Skeletal muscle cell (primary cell): ENCODE measurements at places on chromosomes 1 and 21.

DNA sequence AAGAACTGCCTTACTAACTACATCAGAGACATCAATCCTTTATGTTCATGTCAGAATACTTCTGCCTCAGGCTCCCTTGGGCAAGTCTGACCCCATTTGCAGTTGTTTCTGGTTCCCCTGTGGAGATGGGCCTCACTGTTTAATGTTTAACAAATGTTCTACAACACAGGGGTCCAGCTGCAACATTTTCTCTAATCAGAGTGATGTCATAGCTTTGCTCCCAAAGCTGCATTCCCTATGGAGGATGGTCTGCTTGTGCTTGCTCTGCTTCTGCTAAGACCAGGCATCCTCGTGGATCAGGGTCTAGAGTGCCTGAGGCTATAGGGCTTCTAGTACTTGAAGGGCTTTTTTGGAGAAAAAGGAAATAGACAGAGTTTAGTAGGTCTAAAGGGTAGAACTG, 1071.2 kb downstream of the TTLL7 start:
- no peak for DNase-seq

DNA sequence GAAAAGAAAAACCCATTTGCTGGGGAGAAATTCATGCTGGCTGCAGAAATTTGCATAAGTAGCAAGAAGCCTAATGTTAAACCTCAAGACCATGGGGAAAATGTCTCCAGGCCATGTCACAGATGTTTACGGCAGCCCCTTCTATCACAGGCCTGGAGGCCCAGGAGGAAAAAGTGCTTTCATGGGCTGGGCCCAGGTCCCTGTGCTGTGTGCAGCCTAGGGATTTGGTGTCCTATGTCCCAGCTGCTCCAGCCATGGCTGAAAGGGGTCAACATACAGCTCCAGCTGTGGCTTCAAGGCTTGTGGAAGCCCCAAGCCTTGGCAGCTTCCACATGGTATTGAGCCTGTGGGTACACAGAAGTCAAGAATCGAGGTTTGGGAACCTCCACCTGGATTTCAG, 93.0 kb downstream of the HFM1 start:
- DNase-seq = no peak

- no peak for DNase-seq
Observed at GRCh38 chr21:45602106-45602505, 41.4 kb upstream of the PCBP3 start.

- no peak for DNase-seq
Observed at GRCh38 chr1:3359351-3359750, 95.1 kb upstream of the ARHGEF16 start.

DNA sequence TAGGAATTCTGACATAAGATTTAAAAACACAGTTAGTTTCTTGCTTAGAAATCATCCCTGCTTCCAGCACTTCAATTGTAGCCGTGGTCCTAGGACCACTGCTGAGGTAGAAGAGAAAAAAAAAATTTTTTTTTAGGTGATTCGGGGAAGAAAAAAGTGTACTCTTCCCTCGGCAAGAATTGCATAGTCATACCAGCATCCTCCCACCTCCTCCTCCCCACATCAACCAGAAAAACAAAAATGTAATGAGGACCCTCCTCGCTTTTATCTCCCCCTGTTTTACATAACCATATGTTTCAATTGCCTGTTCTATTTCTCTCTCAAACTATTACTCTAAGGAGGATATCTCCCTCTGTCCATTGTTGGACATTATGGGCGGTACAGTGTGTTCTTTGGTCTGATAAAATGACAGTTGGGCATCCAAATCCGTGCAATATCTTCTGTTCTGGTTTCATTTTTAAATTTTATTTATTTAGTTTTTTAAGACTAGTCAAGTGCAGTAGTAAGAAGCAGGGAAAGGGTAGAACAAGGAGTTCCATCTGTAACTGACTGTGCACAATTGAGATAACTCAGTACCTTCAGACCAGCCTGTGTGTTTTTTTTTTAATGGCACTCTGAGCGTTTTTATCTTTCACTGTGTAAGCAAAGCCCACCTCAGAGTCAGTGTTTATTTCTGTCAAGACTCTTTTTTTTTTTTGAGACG, 10.4 kb upstream of the MFSD2A start:
- DNase-seq = no peak

DNA sequence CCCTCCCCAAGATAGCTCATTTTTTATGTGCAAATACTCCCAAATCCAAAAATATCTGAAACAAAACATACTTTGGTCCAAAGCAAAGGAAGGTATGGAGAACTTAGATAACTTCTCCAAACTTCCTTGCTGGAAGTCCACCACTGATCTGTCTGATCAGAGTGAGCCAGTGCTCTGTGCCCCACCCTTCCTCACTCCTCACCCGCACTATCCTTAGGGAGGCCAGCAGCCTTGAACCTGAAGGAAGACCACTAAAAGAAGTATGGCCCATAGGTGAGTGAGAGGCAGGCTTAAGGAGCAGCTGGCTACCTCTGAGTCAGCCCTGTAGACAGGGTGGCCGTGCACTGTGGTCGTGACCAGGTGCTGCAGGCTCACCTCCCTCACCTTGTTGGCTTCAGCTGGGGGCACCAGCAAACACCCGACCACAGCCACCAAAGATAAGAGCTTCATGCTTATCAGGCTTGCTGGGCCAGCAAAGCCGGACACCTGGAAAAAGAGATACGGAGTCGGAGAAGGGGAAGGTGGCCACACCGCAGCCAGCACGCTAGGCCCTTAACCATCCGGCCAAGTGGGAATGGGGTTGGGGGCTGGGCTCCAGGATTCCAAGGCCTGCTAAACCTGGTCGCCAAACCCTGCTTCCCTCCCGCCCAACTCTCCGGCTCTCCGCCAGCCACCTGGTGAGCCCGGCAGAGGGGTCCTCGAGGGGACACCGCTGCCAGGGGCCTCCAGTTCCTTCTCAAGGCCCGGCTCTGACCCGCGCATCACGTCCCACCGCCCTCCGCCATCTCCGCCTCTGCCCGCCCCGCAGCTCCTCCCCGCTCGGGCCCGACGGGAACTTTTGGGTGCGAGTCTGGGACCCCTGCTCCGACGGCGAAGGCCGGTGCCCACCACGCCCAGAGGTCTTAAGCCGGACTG, 543 bp downstream of the TMEM9 start:
- no peak for DNase-seq

DNA sequence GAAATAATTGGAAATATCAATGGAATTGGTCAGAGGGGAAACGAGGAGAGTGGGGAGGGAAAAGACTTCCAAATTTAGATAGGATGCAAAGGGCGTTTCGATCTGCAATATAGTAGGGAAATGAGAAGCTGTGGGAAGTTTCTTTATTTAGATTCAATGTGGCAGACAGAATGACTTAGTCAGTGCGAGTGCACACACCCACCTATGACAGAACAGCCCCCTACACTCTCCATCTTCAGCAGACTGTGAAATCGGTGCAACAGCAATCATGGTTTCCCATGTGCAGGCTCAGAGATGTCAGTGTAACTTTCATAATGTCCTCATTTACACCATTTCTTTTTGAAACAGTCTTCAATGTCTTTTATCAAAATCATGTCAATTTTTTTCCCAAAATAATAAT, 46.0 kb downstream of the DIP2A start:
- DNase-seq = no peak

GRCh38 chr1:205939690-205940330, 3.4 kb downstream of the SLC26A9 start:
- DNase-seq = no peak

DNA sequence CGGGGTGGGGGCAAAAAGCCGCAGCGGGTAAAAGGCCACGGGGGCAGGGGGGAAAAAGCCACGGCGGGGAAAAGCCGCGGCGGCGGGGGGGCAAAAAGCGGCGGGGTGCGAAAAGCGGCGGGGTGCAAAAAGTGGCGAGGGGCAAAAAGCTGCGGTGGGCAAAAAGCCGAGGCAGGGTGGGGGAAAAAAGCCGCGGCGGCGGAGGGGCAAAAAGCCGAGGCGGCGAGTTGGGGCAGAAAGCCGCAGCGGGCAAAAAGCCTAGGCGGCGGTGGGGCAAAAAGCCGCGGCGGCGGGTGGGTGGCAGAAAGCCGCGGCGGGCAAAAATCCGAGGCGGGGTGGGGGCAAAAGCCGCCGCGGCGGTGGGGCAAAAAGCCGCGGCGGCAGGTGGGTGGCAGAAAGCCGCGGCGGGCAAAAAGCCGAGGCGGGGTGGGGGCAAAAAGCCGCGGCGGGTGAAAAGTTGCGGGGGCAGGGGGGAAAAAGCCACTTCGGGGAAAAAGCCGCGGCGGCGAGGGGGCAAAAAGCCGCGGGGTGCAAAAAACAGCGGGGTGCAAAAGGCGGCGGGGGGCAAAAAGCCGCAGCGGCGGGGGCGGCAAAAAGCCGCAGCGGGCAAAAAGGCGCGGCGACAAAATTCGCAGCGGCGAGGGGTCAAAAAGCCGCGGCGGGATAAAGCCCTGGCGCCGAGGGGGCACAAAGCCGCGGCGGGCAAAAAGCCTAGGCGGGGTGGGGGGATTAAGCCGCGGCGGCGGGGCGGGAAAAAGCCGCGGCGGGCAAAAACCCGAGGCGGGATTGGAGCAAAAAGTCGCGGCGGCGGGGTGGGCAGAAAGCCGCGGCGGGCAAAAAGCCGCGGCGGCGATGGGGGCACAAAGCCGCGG, 3901.2 kb downstream of the SRGAP2C start:
- no peak for DNase-seq

GRCh38 chr1:13585612-13585991, 2.0 kb downstream of the PDPN start:
- DNase-seq = no peak

DNA sequence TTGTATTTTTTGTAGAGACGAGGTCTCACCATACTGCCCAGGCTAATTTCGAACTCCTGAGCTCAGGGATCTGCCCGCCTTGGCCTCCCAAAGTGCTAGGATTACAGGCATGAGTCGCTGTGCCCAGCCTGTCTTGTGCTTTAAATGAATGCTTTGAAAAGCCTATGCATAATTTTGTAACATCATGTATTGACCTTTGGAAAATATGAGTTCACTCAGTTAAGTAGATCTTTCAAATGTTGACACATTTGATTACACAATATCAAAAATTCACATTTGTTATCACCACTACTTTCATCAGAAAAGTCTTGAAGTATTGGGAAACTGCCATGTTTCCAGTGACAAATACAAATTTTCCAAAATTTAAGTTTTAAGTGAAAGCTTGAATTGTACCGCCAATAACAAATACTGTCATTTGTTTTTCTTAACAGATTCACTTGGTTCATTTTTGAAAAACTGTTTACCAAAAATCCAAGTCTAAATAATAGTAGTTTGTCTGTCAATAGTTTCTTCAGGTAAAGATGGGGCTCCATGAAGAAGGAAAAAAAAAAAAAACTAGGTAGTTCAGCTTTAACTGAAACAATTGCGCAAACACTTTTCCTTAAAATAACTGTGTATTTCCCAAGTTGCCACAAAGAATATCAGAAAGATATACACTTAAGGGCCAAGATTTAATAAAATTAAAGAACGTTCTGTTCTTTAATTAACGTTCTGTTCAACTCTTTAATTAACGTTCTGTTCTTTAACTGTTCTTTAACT, 233.2 kb upstream of the NR5A2 start:
- DNase-seq = no peak

GRCh38 chr1:30904191-30904961, 4.2 kb downstream of the SDC3 start:
- no peak for DNase-seq

- peak; percentile 72 for DNase-seq
Observed at GRCh38 chr21:35138665-35139381, 89.7 kb upstream of the RUNX1 start.

DNA sequence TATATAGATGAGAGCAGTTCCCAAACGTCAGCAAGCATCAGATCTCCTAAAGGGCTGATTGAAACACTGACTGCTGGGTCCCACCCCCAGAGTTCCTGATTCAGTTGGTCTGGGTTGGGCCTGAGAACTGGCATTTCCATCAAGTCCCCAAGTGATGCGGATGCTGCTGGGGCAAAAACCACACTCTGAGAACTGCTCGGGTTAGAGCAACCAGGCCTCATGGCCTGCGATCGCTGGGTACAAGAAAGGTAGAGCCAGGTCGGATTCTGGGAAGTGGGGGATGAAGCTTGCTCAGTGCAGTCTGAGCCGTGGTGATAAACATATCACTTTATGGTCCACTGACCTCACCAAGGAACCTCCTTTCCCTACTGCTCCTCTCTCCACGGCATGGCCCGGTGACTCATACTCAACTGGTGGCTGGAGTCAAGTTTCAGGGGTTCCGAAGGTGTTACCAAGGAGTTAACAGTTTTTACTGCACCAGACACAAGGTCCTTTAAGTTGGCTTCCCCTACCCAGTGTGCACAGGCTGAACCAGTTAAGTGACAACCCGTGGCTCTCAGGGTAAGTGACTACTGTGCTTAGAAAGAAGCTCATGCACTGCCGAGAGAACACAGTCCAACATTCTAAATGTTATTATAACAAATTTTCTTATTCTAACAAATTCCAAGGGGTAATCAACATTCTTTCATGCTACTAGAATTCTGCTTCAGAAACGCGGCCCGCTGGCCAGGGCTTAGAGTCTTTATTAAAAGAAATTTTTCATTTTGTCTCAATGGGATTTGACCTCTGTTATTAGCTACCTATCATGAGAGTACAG, 153.5 kb downstream of the TGFBR3 start:
- peak; percentile 65 for DNase-seq

DNA sequence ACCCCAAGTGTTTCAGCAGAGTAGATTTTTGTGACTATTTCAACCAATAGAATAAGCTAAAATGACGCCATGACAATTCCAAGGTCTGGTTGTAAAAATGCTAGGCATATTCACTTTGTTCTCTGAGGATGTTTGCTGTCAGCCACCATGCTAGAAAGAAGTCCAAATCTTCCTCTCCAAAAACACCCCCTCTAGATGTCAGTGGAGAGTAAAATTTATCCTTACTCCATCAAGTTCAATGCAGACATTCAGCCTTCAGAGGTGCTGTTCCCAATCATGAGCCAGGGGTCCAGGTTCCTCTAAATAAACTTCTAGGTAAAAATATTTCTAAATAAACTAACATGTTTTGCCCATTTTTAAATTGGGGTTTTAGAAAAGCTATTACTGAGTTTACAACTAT, 395.4 kb upstream of the ADAMTS5 start:
- no peak for DNase-seq

GRCh38 chr21:33234635-33235520, 5.1 kb downstream of the IFNAR2 start:
- no peak for DNase-seq

DNA sequence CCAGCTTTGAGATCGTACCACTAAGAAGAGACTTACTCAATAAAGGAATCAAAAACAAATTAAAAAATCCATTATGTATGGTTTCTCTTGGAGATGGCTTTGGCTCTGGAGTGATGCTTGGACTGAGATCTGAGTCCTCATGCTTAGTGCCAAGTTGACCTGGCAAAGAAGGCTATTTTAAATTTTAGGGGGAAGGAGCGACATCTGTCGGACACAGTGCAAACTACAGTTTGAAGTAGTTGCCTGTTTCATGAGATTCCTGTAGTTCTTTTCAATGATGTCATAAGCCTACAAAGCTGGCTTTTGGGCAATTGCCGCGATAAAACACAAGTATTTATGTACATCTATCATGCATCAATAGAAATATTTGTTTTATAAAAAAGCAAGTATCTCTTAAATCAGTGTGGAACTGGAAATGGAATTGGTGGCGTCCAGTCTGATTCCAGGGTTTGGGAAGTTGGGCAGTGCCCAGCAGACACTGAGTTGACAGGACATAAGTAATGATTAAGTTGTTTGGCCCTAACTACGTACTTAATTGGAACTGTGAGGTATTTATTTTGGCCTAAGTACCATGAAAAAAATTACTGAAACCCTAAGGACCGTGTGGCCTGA, 50.0 kb downstream of the TBCE start:
- DNase-seq = peak; percentile 33
